Gastroesophageal sphincter (tissue), 4 donors: ENCODE measurements at places on chromosomes 2 and 18.

DNA sequence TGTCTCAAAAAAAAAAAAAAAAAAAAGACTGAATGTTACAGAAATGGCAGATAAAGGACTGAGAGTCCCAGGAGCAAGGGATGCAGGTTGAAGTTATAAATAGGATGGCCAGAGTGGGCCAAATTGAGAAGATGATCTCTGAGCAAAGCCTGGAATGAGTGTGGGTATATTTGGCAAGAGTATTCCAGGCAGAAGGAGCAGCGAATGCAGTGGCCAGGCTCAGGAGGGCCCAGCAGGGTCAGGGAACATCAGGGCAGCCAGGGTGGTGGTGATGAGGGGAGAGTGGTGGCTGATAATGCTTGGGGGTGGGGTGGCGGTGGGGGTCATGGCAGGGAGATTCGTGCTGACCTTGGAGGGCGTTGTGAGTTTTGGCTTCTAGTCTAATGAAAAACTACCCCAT is 141.3 kb upstream of the AGAP1 start:
- H3K4me3 ChIP-seq: no peak overlapping the region
- H3K36me3 ChIP-seq: no peaks in the 10 kb centered on the region
- no peak for ATAC-seq
- H3K27ac ChIP-seq: no peak overlapping the region
- H3K27me3 ChIP-seq: peaks cover 24% of the 10 kb centered on the region

GRCh38 chr2:119306196-119306590 is 60.4 kb downstream of the C2orf76 start:
- no peak overlapping the region for H3K27ac ChIP-seq
- no peaks in the 10 kb centered on the region for H3K27me3 ChIP-seq
- H3K4me1 ChIP-seq: no peaks in the 10 kb centered on the region
- no peak for ATAC-seq

GRCh38 chr2:119544075-119544938 is at the start of gene CFAP221:
Gene CFAP221 (plus strand): TSS chr2:119544449. CDS start chr2:119546132, 1,683 bp downstream.
- H3K36me3 ChIP-seq: no peaks in the 10 kb centered on the region
- H3K4me3 ChIP-seq: peak within 1 kb of the TSS; percentile 35
- peaks cover 29% of the 10 kb centered on the region for H3K4me1 ChIP-seq
- peak; percentile 91 for ATAC-seq
- peak within 1 kb of the TSS; percentile 3 for H3K27ac ChIP-seq

GRCh38 chr2:171217330-171217729 is 56.6 kb upstream of the TLK1 start:
- H3K4me1 ChIP-seq: no peaks in the 10 kb centered on the region
- H3K4me3 ChIP-seq: no peak overlapping the region
- H3K27me3 ChIP-seq: no peaks in the 10 kb centered on the region
- ATAC-seq: no peak

DNA sequence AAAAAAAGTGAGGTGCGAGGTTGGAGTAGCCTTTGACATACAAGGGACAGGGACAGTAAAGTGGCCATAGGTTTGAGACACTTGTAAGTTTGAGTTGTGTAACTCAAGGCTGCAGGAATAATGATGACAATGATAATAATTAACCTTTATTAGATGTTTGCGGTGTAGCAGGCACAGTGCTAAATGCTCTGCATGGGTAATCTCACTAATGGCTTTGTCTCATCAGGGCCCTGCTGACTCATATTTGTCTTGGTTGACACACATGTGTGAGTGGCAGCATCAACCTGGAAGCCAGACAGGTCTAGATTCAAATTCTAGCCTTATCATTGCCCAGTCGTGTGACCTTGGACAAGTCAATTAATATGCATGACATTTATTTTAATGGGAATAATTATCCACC is 126.2 kb downstream of the FSHR start:
- H3K27me3 ChIP-seq: no peaks in the 10 kb centered on the region
- no peaks in the 10 kb centered on the region for H3K4me1 ChIP-seq
- no peak for ATAC-seq
- H3K4me3 ChIP-seq: no peak overlapping the region
- H3K36me3 ChIP-seq: no peaks in the 10 kb centered on the region
